Nephron progenitor cell (in vitro differentiated cells): ENCODE measurements at places on chromosomes 2 and 18.

DNA sequence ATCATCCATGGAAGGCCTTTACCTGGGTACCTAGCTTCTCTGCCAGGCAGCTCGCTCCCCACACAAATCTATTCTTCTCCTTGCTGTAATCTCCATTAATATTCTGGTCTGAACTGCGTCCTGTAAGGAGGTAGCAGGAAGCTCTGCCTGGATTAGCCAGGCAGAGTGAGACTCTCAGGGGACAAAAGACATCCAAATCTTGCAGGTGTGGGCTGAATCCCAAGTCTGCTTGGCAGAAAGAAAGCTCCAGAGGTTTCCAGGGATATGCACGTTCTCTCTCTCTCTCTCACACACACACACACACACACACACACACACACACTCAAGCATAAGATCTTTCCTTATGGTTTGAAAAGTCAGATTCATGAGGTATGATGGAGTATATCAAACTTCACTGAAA lies 66.5 kb downstream of the THNSL2 start:
- no peak for DNase-seq

DNA sequence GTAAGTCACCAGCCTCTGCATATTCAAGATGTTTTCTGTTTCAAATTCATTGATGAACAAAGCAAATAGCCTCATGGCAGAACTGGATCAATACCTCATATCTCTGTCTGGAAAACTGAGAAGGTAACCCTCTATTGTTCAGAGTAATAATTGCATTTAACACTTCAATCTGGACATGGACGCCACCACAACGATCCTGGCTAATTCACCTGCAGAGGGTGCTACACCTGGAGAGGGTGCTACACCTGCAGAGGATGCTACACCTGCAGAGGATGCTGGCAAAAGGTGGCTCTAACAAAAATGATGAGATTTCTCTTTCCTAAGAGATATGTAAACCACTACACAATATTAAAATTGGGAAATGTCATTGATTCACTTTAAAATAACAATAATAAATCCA lies 183.1 kb upstream of the HNRNPA3 start:
- no peak for DNase-seq

DNA sequence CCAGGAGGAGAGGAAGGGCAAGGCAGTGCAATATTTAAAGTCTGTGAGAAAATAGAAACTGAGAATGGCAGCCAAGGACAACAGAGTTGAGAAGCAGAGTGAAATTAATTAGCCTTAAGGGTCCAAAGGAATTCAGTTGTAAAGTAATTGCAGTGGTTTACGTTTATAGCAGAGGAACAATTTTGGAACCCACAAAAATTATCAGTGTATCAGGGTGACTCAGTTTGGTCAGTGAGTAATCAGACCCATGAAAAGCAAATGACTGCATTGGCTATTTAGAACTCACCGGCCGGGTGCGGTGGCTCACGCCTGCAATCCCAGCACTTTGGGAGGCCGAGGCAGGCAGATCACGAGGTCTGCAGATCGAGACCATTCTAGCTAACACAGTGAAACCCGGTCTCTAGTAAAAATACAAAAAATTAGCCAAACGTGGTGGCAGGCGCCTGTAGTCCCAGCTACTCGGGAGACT lies 245.8 kb upstream of the SLC39A10 start:
- no peak for DNase-seq

GRCh38 chr2:222518570-222519381 lies 94.4 kb downstream of the SGPP2 start:
- DNase-seq = no peak

GRCh38 chr18:25052511-25052921 lies 299.4 kb downstream of the ZNF521 start:
- no peak for DNase-seq

GRCh38 chr18:58922995-58923394 lies 58.3 kb downstream of the ZNF532 start:
- no peak for DNase-seq

GRCh38 chr2:27800856-27801255 lies 29.3 kb downstream of the MRPL33 start:
- DNase-seq = no peak

- no peak for DNase-seq
Measured at GRCh38 chr18:48616484-48617255, 77.8 kb downstream of the CTIF start.
